NCI-H774 (cell line): ENCODE measurements at places on chromosomes 13 and 19.

DNA sequence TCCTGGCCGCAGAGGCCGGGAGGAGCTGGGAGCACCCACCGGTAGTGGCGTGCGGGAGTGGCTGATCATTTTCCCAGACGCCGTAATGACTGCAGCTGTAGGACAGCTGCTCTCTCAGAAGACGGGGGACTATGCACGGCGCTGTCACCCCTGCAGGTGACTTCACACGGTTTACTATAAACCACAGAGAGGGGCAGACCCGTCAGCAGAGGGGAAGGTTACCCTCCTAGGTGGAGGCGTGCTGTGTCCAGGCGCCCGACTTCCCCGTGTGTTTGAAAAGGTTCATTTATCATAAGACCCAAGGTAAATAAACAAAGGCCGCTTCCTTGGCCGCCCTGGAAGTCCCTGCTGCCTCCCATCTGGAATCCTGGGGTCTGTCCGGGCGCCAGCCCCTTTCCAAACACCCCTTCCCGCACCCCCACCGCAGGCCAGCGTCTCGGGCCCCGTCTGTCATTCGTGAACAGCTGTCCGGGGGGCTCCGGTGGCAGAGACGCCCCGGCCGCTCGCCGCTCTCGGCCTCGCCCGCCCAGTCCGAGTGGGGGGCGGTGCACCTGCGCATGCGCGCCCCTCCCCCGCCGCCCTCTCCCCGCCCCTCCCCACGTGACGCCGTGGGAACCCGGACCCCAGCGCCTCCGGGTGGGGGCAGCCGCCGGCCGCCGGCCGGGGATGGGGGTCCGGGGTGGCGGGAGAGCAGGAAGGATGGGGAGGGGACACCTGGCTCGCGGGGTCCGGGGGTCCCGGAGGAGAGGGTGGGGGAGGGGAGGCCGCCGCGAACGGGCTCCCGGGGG, 915 bp downstream of the SHC2 start:
- peak; percentile 48 for DNase-seq

DNA sequence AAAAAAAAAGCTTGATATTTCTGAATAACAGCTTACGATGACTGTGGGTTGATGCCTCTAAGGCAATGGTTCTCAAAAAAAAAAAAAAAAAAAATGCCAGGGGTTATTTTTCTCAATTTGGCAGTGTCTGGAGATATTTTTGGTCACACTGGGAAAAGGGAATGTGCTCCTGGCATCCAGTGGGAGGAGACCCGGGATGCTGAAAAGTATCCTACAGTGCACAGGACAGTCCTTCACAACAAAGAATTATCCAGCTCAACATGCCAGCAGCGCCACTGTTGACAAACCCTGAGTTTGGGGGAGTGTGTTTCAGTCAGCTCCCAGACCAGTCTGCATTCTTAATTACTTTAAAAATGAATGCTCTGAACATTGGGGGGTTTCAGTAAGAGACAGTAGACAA, 54.5 kb downstream of the FLT3 start:
- DNase-seq, result no peak

DNA sequence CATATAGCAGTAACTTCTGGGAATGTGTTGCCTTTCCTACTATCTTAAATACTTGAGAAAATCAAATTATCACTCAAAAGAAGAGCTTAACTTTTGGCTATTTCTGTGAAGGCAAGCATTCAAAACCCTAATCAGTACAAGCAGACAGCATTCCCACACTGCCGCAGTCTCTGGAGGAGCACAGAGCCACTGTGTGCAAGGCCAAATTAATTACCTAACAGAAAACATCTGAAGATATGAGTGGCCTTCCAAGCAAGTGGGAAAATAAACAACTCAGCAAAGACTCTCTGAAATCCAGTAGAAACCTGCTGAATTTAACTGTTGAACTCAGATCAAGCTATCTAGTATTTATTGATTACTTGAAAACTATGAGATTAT, 68.2 kb downstream of the COL4A1 start:
- DNase-seq, result no peak

DNA sequence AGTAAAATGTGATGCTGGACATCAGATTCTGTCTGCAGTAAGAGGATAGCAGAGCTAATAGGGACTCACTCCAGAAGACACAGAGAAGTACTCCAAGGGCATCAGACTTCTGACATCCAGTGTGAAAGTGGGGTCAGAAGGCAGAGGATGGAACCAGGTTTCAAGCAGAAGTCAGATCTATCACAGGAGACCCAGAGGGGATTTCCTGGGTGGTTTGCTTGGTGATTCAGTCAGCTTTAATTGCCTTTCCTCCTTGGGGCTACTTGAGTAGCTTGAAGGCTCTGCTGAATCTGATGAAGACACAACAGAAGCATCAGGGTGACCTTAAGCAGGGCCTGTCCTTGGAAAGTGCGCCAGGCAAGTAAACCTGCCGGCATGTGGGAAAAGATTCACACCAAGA, 300.6 kb downstream of the COG6 start:
- DNase-seq, result no peak

DNA sequence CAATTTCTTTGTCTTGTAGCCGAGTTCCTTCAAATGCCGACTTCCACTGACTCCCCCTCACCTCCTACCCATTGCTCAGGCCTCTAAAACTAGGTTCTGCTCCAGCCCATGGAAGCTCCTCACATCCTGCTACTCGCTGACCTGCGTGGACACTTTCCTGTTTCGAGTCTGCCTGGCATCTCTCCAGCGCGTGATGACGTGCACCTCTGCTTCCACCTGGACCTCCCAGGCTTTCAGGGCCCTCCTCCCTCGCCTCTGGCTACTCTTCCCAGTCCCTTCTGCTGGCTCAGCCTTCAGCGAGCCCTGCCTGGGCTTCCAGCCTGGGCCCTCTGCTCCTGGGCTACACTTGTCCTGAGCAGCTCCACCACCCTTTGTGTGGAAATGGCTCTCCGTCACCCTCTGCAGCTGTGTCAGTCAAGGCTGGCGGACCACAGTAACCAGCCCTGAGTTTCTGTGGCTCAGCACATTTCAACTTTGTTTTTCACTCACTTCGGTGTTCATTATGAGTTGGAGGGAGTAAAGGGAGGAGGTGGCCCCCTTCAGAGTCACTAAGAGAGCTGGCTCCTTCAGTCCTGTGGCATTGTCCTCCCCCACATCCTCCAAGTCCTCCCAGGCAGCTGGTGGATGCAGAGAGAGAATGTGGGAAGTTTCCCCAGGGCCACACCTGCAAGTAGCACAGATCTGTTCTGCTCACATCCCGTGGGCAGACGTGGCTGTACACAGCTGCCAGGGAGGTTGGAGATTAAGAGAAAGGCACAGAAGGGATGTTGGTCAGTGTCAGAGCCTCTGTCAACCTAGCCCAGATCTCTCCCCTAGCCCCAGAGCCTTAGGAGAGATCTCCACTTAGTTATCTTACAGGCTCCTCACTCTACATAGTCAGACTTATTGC, 49.4 kb downstream of the SERP2 start:
- DNase-seq, result no peak

DNA sequence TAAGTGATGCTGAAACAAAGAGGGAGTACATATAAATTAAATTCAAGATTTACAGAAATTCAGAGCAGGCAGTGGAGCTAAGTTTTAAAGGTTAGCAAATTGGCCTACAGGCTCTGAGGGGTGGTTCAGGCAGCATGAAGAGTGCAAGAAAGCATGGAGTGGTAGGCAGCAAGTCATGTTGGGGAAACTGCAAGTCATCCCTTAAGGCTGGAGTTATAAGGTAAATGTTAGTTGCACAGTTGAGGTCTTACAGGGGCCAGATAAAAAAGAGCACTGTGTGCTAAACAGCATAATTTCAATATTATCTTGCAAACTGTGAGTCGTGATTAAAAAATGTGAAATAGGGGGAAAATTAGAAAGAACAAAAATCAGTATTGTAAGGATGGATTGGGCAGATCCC, 106.2 kb downstream of the VWA8 start:
- DNase-seq, result no peak

DNA sequence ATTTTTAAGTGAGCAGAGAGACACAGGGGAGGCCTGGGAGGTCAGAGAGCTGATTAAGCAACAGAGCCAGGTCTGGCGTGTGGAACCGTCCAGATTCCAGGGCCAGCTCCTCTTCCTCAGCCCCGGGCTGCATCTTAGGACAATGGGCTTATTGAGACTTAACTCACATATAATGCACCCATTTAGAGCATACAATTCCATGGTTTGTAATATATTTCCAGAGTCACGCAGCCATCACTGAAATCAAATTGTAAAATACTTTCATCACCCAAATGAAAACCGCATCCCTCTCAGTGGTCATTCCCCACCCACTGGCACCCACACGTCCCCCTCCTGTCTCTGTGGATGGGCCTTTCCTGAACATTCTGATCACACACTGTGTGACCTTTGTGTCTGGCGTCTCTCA, 2.1 kb upstream of the HMG20B start:
- DNase-seq, result no peak

DNA sequence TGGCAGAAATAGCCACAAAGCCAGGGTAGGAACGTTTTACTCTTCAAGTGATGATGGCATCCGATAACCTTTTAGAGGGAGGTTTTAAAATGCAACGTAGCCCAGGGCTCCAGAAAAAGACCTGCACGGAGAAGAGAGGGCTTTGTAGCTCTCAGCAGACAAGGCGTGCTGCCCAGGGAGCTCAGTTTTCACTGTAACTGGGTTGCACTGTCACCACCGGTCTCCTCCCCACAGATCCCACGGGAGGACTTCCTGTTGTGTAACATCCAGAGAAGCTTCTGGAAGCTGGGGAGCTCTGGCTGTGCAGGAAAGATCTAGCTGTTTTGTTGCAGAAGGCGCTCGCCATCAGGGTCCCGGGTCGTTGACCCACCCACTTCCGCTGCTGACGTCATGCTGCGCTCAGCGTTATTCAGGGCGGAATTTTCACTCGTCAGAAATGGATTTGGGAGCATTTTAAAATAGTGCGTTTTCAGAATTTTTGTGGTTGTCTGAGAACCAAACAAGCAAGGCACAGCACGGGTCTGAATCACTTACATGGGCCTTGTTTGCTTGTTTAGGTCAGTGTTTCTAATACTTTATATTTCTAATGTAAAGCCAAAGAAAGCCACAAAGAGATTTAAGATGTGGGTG, 50.8 kb downstream of the ATP11A start:
- no peak for DNase-seq

DNA sequence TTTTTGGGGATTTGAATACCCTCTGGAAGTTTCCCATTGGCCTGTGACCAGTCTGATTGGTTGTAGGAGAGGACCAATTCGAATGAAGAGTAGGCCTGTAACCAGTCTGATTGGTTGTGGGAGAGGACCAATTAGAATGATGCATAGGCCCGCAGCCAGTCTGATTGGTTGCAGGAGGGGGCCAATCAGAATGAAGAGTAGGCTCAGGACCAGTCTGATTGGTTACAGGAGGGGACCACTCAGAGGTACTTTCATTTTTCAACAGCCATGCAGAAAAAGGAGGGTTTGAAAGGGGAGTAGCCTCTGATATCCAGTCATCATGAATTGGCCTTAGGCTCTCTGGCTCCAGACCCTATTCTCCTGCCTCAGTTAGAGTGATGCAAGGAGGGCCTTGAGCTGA, 30.4 kb upstream of the SLC1A5 start:
- DNase-seq, result no peak

- no peak for DNase-seq
Observed at GRCh38 chr19:13935765-13936510, 2.3 kb downstream of the PODNL1 start.

DNA sequence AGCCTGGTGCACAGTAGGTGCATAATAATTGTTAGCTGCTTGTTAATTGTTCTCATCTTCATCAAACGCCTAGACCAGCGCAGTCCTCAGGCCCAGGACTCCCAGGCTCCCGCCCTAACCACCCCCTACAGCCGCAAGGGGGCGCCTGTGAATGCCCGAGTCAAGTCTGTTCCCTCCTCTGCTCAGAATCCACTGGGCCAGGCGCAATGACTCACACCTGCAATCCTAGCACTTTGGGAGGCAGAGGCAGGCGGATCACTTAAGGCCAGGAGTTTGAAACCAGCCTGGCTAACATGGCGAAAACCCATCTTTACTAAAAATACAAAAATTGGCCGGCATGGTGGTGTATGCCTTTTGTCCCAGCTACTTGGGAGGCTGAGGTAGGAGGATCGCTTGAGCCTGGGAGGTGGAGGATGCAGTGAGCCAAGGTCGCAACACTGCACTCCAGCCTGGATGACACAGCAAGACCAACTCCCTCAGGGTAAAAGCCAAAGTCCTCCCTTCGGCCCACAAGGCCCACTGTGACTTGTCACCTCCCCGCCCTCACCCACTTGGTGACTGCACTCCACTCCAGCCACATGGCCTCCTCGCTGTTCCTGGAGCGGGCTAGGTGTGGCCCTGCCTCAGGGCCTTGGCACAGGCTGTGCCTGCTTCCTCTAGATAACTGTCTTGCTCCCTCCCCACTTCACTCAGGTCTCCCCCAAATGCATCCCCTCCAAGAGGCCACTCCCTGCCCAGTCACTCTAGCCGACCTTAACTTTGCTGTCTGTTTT, 9.1 kb downstream of the ZNF653 start:
- DNase-seq, result no peak

GRCh38 chr19:5338656-5339197, 1.9 kb downstream of the PTPRS start:
- DNase-seq, result no peak
